Calu3 (cell line): ENCODE measurements at places on chromosomes 1 and 21. TPM values are rescaled to one million over a fixed set of nuclear protein-coding genes. Genes with fewer than 3 reads are reported as not detected.

DNA sequence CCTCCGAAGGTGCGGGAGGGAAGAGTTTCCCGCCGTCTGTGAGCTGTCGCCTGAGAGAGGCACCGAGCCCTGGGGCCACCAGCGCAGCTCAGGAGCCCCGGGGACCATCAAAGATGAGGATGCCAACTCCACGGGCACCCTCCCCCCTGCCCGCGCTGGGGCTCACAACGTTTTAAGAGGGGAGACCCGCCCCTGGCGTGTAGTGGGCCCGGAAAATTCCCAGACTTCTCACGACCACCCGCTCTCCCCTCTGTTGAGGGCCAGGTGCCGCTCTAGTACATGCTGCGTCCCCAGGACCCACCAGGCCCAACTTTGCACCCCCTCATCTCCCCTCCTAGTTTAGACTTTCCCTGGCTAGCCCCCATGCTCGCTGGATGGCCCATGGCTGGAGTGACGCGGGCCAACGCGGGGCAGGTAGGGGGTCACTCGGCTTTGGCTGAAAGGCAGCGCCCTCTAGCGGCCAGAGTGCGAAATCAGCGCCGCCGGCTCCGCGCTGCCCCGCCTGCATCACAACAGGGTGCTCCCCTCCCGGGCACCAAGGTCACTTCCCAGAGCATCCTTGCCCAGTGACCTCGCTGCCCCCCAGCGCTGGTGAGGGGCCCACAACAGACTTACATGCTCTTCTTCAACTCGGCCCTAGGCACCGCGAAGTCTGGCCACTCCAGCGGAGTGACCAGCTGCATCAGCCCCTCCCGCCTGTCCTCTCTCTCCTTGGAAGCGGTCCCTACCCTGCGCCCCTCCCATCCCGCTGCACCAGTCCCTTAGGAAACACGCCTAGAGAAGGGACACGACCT, 1.8 kb downstream of the CD160 start:
- DNase-seq: peak; percentile 82

- no peak for DNase-seq
Observed at GRCh38 chr1:185068341-185068740, 23.0 kb downstream of the RNF2 start.

DNA sequence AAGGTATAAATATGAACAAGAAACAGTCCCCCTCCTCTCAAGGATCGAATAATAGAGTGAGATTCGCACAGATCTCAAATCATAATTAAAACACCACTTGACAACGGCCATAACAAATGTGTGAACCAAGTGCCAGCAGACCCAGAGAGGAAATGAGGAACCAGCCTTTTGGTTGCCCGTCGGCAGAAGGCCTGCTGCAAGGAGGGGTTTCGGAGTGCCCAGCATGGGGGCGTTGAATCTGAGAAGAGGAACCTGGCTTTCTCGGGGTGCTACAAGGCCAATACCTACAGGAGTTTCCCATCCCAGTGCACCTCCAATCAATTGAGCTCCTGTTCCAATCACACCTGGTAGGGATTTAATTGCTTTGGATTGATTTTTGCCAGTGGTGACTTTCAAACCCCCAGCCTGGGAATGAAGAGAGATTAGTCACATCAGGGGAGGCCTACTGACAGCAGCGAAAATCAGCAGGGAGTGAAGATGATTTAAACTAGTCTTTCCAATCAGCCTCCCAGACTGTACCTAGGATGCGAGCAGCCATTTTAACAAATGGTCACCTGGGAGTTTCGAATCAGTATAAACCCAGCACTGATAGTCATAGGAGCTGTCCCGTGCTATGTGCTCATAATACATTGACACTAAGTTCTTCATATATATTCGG, 263.8 kb downstream of the KAZN start:
- no peak for DNase-seq

- no peak for DNase-seq
Observed at GRCh38 chr1:4227986-4228385, 327.9 kb upstream of the C1orf174 start.

The RGS8 gene
- not detected in 2 replicates for total RNA-seq
